ENCODE measurements at places on chromosomes 3 and 15. TPM values are rescaled to one million over a fixed set of nuclear protein-coding genes. Genes with fewer than 3 reads are reported as not detected.

DNA sequence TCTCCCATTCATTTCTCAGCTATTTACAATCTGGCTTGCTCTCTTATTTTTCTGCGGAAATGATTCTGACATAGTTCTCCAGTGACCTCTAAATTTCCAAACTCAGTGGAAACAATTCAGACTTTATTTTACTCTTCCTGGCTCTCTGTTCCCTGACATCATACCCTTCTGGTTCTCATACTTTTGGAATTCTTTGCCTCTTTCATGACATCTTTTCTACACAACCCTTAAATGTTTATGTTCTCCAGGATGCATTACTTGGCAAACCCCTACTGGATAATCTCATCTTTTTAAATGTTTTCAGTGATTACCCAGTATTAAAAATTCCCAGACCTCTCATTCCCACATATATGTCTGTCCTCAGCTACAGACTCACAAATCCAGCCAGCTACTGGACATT, 23.9 kb upstream of the PLSCR4 start:
- no peaks in the 10 kb centered on the region for H3K27me3 ChIP-seq
- H3K27ac ChIP-seq, result peak overlapping the region; percentile 68
- H3K4me3 ChIP-seq, result no peak overlapping the region
- no peaks in the 10 kb centered on the region for H3K36me3 ChIP-seq
- H3K4me1 ChIP-seq, result no peaks in the 10 kb centered on the region

DNA sequence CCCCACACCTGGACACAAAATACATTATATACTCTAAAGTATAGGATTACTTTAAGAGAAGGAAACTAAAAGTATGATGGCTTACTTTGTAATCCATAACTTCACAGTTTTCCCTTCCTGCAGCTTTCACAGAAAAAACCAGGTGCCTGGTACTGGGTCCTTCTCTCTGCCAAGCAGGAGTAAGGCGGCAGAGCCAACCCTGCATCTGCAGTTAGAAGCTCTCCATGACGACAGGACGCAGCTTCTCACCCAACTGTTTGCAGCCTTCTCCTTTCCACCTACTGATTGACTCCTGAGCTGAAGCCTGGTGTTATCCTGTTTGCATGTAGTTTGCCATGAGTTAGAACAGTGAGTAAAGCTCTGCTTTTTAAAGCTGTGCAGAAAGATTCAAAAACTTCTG, 6.7 kb downstream of the MRAS start:
- H3K4me3 ChIP-seq, result no peak overlapping the region
- no peak overlapping the region for H3K27ac ChIP-seq
- no peaks in the 10 kb centered on the region for H3K27me3 ChIP-seq
- DNase-seq, result no peak

DNA sequence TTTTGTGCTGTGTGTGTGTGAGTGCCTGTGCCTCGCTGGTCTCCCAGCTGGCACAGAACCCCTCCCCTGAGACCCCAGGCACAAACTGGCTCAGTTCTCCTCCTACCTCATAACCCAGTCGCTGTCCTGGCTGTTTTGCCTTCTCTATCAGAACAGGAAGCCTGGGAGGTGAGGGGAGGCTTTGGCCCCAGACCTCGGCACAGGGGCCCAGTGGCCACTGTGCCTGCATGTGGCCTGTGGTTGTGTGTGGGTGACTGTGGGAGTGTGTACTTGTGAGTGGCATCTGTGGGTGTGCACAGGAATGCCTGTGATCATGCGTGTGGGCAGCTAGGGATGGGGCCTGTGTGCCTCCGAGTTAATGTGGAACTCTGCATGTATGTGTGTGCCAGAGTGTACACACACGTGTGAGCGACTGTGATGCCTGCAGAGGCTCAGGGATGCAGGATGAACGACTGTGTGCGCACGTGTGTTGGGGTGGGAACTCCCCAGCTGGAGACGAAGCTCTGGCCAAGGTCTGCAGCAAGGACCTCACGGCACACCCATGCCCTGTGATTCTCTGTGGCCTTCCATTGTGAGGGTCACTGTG, 32.3 kb downstream of the PSTPIP1 start:
- peaks cover 5% of the 10 kb centered on the region for H3K4me1 ChIP-seq
- H3K27me3 ChIP-seq, result no peaks in the 10 kb centered on the region
- H3K4me3 ChIP-seq, result no peak overlapping the region

DNA sequence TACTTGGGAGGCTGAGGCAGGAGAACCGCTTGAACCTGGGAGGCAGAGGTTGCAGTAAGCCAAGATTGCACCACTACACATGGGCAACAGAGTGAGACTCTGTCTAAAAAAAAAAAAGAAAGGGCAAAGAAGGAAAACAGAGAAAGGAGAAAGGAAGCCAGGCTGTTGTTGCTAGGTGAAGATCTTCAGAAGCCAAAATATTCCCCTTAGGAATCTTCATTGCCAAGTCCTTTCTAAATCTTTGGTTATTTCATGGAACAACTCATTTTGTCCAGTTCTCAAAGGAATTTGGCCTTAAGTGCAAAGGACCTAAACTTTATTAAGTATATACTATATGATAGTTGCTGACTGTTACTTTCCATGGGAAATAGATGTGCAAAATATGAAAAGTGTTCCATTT, 59.2 kb upstream of the OSBPL11 start:
- no peaks in the 10 kb centered on the region for H3K4me1 ChIP-seq
- H3K36me3 ChIP-seq, result no peaks in the 10 kb centered on the region
- no peak overlapping the region for H3K27ac ChIP-seq
- no peak for DNase-seq
- H3K27me3 ChIP-seq, result no peaks in the 10 kb centered on the region
- no peak overlapping the region for H3K4me3 ChIP-seq

DNA sequence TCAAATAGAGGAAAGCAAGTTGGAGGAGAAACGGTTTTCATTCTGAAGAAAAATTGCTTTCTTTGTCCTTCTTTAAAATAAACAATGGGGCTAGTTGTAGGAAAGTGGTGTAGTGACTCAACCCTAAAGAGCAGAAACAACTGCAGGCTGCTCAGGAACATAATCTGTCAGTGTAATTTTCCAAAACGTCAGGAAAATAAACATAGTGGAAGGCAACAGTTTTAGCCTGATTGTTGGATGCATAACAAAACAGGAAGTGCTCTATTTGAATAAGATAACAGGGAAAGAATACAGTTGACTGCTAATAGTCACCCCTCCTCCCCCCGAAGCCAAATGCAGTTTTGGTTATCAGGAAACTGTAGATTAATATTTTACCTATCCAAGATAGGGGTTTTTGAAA, 167.6 kb downstream of the ECT2 start:
- H3K27me3 ChIP-seq, result no peaks in the 10 kb centered on the region
- DNase-seq, result peak; percentile 73
- H3K4me3 ChIP-seq, result no peak overlapping the region
- H3K36me3 ChIP-seq, result no peaks in the 10 kb centered on the region

ACTRT3 gene
- total RNA-seq, result 2.9 TPM

CYP1A2 gene
- total RNA-seq, result not detected

ALS2CL gene
- total RNA-seq, result 78.9 TPM

Measured in kidney (tissue), 22 donors.